ENCODE measurements at places on chromosomes 4 and X.

DNA sequence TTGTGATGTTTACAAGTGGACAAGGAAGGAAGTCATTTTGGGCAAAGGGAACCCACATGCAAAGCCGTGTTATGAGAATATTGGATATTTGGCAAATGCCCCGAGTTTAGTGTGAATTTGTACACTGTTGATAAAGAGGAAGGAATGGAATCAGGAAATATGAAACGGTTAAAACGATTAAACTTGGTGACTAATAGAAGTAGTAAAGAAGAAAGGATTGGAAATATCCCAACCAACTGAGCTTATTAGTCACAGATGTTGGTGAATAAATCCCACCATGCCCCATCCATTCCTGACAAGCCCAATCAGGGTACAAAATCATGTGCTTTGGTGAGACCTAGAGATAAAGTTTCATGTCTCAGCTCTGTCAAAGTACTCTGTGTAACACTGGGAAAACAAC is 22.0 kb downstream of the ARHGAP24 start:
- DNase-seq, result no peak

DNA sequence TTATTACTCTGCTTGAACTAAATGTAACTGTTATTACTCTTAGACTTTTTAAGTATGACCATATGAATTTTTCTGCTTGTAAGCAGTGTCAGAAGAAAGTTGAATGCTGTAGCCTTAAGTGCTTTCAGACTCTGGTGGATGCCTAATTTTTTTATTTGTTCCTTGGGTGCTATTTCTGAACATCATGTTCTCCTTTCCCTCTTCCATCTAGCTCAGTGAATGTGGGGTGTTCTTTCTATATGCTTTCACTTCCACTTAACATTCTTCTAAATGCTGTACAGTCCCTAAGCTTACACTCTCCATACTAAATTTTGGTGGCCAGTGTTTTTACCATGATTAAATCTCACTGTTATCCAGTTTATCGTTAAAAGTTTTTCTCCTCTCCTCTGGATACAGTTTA is 3.6 kb downstream of the DCK start:
- DNase-seq, result no peak

DNA sequence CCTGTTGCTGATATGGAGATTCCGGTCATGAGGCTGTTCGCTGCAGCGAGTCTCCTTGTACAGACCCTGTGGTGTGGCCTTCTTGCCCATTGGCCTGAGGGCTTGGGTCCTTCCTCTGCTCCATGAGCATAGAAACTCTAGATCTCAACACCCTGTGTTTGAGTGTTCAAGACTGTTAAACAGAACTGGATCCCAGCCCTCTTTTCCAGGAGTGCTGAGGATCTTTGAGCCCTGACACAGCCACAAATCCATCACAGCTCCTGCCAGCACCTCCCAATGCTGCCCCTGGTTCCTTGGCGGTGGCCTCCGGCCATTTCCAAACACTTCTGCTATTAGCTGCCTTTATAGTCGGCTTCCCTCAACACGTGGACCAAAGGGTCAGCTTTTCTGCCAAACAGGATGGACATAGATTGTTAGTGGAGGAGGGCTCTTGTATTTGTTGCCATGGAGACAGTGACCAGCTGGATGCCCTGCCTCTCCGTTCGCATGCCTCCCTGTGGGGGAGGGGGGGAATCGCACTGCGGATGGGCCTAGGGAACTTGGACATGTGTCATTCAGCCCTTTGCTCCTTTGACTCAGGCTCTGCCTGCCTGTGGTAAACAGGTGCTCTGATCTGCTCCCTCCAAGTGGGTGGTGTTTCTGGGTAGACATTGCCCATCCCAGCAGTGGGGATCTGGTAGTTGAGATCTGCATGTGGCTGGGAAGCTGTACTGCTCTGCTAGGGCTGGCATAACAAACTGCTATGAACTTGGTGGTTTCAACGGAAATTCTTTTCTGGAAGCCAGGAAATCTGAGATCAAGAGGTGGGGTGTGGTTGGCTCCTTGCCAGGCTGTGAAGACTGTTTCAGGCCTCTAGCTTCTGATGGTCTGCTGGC is 6.9 kb upstream of the WDR1 start:
- no peak for DNase-seq

DNA sequence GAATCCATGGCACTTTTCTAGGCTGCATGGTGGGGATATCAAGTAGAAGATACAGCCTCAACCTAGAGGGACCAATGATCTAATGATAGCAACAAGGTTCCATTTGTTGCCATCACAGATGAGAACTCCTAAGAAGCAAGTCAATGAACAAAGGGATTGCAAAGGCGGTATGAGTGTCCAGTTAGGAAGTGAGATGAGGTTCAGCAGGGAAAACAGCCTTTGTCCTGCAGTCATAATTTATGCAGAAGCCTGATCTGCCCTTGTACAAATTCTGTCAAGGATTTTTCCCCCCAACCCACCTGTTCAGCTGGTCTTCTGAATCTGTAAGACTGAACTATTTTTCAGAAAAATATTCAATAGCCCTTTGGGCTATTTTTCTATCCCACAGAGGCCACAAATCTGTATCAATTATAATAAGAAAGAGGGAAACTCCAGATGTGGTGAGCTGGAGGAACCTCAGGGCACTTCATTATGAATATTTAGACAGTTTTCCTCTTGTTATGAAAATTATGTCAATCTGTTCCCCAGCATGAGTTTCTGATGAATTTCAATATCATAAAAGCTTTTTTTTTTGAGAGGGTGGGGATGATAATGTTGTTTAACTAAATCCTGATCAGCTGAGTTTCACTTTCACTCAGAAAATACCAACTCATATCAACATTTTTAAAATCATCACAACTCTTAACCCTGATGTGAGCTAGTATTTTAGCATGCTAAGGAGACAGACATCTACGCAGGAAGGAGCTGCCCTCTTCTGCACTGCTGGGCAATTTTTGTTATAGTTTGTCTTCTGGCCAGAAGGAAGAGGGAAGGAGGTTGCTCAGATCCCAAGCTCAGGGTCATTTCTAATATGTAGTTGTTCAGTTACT is 127.2 kb upstream of the MAP3K15 start:
- no peak for DNase-seq

GRCh38 chr4:153146031-153146430 is 58.2 kb upstream of the TRIM2 start:
- no peak for DNase-seq

DNA sequence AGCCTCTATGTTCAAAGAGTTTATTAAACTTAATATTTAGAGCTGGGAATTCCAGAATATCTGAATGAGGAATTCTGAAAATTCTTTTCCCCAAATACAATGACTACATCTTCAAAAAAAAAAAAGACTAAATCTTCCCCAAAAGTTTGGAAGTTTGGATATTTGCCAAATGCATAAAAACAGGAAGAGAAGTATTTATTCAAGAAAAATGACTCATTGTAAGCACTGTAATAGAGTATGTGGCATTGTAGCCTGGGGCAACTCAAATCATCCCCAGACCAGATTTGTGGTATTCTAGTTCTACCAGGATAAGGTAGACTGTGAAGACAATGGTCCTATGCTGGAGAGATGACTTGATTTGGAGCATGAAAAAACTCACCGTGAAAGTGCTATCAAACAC is 78.5 kb upstream of the PDHA2 start:
- DNase-seq, result no peak

- DNase-seq, result peak; percentile 26
These were observed 763 bp downstream of the GRSF1 start for GRCh38 chr4:70838666-70839588.

DNA sequence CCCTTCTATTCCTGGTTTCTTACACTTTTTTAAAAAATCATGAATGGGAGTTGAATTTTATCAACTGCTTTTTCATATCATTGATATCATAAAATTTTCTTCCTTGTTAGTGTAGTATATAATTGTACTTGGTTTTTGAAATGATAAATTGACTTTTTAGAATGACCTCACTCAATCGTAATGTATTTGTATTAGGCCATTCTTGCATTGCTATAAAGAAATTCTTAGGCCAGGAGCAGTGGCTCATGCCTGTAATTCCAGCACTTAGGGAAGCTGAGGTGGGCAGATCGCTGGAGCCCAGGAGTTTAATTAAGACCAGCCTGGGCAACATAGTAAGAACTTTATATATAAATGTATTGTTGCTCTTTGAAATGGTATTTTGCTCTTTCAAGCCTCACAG is 6.3 kb downstream of the EXOC1 start:
- DNase-seq, result no peak

DNA sequence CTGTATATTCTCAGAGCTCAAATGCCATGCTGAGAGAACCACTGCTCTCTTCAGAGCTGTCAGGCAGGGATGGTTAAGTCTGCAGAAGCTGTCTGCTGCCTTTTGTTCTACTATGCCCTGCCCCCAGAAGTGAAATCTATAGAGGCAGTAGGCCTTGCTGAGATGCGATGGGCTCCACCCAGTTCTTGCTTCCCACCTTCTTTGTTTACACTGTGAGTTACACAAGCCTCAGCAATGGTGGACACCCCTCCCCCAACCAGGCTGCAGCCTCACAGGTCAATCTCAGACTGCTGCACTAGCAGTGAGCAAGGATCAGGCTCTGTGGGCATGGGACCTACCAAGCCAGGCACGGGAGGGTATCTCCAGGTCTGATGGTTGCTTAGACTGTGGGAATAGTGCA is 271.6 kb downstream of the CENPC start:
- no peak for DNase-seq

GRCh38 chr4:14659286-14659685 is 343.0 kb upstream of the CPEB2 start:
- no peak for DNase-seq

DNA sequence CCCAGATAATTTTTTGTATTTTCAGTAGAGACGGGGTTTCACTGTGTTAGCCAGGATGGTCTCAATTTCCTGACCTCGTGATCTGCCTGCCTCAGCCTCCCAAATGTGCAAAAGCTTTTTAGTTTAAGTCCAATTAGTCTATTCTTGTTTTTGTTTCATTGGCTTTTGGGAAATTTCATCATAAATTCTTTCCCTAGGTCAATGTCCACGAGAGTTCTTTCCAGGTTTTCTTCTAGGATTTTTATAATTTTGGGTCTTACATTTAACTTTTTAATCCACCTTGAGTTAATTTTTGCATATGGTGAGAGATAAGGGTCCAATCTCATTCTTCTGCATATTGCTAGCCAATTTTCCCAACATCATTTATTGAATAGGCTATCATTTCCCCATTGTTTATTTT is 36.3 kb upstream of the PDLIM5 start:
- no peak for DNase-seq

- no peak for DNase-seq
These were observed 20.5 kb upstream of the OPN1LW start for GRCh38 chrX:154123241-154124219.

- no peak for DNase-seq
These were observed 127.6 kb upstream of the INTU start for GRCh38 chr4:127505203-127505602.

DNA sequence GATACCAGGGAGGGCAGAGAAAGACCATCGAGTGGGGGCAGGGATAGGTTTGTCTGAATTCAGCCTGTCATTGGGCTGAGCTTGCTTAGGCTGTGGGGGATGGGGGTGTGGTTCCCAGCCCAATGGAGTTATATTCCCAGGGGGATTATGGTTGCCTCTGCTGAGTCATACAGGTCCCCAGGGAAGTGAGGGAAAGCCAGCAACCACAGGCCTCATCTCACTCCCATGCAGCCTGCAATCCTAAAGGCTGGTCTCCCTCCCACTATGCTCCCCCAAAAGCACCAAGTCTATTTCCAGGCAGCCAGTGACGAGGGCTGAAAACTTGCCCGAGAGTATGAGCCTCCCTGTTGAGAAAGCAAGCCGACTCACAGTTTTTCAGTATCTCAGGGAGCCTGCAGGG is 39.3 kb downstream of the AFM start:
- DNase-seq, result no peak

DNA sequence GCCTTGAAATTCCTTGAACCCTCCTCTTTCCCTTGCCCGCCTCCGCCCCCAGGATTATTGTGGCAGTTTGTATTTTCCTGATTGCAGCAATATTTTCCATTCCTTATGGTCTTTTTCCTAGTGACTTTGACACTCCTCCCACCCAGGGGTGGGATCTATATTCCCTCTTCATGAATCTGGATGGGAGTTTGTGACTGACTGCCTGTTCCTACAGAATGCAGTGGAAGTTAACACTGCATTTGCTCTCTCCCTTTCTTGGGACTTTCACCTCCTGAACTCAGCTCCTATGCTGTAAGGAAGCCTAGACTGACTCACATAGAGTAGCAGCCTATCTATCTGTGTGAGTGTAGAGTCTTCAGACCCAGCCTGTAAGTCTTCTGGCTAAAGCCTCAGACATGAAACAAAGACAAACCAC is 2.2 kb downstream of the FUNDC2 start:
- DNase-seq, result no peak

DNA sequence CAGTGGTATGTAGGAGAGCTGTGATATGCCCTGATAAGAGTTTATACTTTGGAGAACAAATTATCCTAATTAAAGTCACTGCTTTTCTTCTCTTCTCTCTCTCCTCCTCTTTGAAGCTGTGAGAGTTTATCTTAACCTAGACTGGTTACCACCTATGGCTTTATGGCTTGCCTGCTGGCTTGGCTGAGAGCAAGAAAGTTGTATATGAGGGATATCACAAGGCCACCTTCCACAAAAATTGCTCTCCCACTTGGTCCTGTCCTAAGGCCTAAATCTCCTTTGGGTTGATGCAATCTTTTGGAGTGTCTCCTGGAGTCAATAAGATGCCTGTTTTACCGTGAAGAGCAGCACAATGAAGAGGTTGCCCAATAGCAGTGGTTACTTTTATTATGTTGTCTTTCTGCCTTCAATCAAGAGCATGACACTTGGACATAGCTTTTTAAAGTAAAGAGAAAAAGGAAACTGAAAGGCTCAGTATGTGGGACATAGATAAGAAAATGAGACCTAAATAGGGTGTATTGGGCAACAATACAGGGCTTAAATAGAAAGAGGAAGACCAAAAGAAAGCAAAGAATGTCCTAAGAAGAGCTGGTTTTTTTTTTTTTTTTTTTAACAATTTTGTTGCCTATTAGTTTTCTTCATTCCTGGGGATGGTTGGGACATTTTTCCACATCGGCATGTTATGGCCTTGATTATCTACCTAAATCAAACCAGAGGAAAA is 9.2 kb downstream of the GUCY1A1 start:
- no peak for DNase-seq

DNA sequence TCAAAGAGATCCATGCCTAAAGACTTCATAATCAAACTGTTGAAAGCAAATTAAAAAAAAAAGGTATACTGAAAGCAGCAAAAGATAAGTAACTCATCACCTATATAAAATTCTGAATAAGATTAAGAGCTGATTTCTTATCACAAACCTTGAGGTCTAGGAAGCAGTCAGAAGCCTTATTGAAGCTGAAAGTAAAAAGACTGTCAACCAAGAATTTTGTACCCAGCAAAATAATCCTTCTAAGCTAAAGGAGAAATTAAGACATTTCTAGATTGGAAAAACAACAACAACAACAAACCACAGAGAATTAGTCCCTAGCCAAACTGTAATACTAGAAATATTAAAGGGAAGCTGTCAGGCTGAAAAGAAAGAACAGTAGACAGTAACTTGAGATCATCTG is 622.9 kb downstream of the PCDH7 start:
- no peak for DNase-seq

DNA sequence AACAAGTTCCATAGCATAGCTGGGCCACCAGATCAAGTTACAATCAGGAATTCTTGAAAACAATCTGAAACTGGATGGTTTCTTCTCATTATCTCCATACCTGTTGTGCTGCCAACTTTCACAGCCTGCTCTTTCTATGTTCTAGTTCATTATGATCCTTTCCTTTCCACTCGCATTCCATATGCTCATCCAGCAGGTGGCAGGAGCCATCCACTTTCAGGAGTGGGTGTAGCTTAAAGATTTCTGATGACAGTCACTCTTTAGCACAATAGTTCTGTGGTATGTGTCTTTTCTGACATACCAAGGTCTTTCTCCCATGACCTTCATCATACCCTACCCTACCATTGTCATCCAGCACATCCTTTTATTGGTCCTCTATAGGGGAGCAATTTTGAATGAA is 46.4 kb downstream of the PAGE2 start:
- no peak for DNase-seq

- DNase-seq, result no peak
These were observed 657.3 kb downstream of the PCDH19 start for GRCh38 chrX:99752776-99753175.
